Temporal lobe (tissue), 4 donors: ENCODE measurements at places on chromosomes 16 and 17. TPM values are rescaled to one million over a fixed set of nuclear protein-coding genes. Genes with fewer than 3 reads are reported as not detected.

PLA2G10 gene
- total RNA-seq: not detected

SRL gene
- total RNA-seq: under 0.01 TPM

MYADML2 gene
- total RNA-seq: not detected

ST6GALNAC1 gene
- total RNA-seq: 2.5 TPM

SOX8 gene
- total RNA-seq: 21.6 TPM

TNFRSF17 gene
- not detected for total RNA-seq

TM4SF5 gene
- total RNA-seq: not detected

UBE2O gene
- total RNA-seq: 30.7 TPM

MED31 gene
- total RNA-seq: 9.1 TPM

CHST5 gene
- 0.25 TPM for total RNA-seq

IGSF6 gene
- total RNA-seq: 0.98 TPM

SLC38A8 gene
- not detected for total RNA-seq

JPH3 gene
- 41.8 TPM for total RNA-seq

MARVELD3 gene
- total RNA-seq: 0.25 TPM

CDH5 gene
- 6.9 TPM for total RNA-seq

CCDC200 gene
- not detected for total RNA-seq

AANAT gene
- not detected for total RNA-seq

ATP2A1 gene
- under 0.01 TPM for total RNA-seq

EPX gene
- total RNA-seq: not detected

ZNF469 gene
- 0.74 TPM for total RNA-seq

SLC5A11 gene
- not detected for total RNA-seq

TK2 gene
- total RNA-seq: 24.1 TPM

ENPP7 gene
- not detected for total RNA-seq

SOST gene
- not detected for total RNA-seq

TBC1D3K gene
- total RNA-seq: not detected

TBC1D3E gene
- total RNA-seq: not detected

CHD9NB gene
- total RNA-seq: 0.25 TPM
